HL-60 (cell line): ENCODE measurements at places on chromosomes 4 and X.

DNA sequence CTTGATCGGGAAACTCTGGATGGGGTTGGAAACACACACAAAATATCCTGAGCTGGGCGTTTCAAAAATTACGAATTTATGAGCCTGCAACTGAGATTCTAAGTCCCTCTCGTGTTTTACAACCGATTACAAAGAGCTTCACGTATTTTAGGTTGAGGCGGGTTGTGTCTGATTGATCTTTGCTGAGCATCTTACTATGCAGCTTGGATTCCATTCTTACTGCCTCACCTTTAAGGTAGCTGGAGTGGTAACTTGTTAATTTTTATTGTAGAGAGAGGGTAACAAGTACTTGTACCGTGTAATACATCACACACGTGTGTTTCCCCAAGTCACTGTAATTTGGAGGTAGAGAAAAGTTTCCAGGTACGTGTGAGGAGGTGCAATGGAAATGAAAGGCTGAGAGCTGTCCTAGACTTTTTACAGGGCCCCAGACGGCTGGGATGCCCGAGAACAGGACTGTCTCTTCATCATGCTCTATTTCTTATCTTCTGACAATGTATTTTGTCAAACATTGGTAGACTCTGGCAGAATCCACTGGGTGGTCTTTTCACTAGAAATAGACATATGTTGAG is 97.8 kb upstream of the TENM3 start:
- DNase-seq, result no peak

- no peak for DNase-seq
Observed at GRCh38 chrX:110418316-110419235, 59.9 kb downstream of the RTL9 start.

- no peak for DNase-seq
Observed at GRCh38 chr4:106582103-106582502, 213.5 kb upstream of the GIMD1 start.

- no peak for DNase-seq
Observed at GRCh38 chr4:111836601-111837000, 308.7 kb upstream of the FAM241A start.
